NB4 (cell line): ENCODE measurements at places on chromosomes 2 and 18.

DNA sequence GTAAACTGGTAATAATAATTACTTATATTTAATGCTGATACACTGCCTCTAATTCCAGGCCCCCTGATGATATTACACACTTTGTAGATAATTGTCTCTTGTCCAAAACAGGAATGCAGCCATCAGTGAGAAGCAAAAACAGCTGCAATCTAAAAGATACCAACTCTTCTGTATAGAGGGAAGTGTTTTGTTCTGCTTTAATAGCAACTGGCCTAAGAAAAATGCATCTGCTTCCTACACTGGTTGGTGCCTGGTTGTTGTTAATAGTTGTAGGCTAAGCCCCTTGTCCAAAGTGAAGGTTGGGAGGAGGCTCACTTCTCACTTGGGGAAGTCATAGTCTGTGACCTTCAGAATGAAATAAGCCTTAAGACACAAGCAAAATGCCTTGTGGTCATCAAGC lies 332.0 kb downstream of the ZNF521 start:
- no peak for DNase-seq

GRCh38 chr2:216994353-216994854 lies 134.5 kb upstream of the TNP1 start:
- DNase-seq = no peak

- DNase-seq = peak; percentile 61
Measured at GRCh38 chr2:84022810-84023431, 436.2 kb downstream of the SUCLG1 start.

GRCh38 chr2:100409975-100410647 lies 7.4 kb downstream of the CHST10 start:
- DNase-seq = no peak

GRCh38 chr2:177076636-177077179 lies 135.9 kb upstream of the HNRNPA3 start:
- DNase-seq = no peak

- peak; percentile 38 for DNase-seq
Measured at GRCh38 chr2:223837287-223838061, at the start of gene AP1S3. AP1S3 (minus strand) TSS chr2:223837582; CDS start chr2:223837450, 132 bp downstream.

GRCh38 chr2:98515250-98515991 lies 70.8 kb downstream of the INPP4A start:
- peak; percentile 62 for DNase-seq

- no peak for DNase-seq
Measured at GRCh38 chr2:108564510-108564909, 30.2 kb downstream of the LIMS1 start.

GRCh38 chr2:238818561-238818960 lies 29.3 kb upstream of the TWIST2 start:
- no peak for DNase-seq

DNA sequence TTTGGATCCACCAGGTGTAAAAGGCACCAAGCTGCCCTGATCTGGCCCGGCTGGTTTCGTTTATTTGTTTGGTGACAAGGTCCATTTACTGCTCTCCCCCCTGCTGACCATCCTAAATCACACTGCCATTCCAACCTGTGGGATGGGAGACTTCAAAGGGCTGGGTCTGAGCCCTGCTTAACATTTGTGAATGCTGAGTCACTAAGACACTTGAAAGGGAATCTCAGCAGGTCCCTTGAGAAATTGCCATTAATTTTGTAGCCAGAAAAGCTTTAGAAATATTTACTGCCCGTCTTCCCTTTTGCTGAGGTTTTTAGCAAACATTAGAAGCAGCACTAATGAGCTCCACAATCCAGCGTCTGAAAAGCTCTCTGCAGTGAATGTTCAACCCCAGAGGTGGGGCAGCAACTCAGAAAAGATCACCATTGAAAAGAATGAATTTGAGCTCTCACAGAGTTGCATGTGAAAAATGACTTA lies 133.8 kb downstream of the ARL4C start:
- DNase-seq = no peak

- no peak for DNase-seq
Measured at GRCh38 chr2:5437375-5437774, 254.8 kb upstream of the SOX11 start.

DNA sequence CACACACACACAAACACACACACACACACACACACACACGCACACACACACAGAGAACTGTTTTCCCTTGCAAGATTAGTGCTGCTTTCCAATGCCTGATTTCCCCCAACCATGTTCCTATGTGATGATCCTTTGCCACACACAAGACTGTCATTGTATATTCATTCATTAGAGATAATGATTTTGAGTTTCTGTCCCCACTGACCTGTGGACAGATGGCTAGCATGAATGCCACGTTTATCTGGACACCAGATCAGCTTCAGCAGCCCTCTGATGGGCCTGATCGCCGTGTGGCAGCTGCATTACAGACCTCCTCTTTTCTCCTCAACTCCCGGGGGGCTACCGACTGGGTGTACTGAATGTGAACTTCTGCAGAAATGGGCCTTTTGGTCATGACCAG lies 353.0 kb downstream of the MYCN start:
- DNase-seq = no peak

DNA sequence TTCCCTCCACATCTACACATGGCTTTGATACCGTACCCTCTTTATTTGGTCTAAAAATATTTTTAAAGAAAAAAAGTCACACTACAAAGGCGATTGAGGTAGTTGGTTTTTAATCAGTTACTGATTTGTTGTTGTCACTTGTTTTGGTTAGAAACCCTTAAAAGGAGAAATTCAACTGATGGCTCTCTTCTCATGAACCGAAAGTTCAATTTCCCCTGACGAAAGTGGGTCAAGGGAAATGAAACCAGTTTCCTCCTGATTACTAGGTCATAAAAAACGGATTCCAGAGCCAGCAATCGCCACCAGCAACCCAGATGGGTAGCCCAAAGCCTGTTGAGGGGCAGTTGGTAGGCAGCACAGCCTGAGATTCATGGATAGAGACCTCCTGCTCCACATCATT lies 63.2 kb downstream of the DLGAP1 start:
- no peak for DNase-seq

GRCh38 chr2:107529146-107529545 lies 297.5 kb upstream of the RGPD4 start:
- no peak for DNase-seq

DNA sequence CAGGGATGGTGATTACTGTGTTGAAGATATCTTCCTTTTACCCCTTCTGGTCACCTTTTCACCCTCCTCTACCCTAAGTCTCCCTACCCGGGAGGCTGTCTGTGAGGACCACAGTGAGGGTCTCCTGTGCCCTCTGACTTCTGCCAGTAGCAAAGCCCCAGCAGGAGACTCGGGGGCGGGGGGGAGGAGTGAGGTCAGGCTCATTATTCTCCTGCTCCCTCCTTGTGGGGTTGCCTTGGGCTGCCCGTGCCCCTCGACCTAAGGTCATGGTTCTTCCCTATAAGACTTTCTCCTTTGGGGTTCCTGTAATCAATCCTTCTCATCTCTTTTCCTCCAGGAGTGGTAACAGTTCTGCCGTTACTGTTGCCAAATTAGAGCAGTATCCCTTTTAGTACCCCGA lies 65.5 kb downstream of the GREB1L start:
- no peak for DNase-seq

DNA sequence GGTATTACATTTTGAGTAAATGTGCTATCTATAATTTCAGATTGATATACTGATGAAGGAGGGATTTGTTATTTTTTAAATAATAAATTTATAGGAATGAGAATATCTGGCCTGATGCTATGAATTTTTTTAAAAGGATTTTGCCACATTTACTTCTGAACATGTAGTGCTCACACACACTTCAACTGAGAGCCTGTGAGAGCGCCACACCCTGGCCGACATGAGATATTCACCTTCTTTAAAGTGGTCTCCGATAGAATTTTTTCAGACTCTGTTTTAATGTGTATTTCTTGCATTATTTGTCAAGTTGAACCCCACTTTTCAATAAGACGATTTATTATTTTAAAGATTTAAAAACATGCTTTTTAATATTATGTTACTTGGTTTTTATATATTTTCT lies 813.3 kb downstream of the DCC start:
- peak; percentile 42 for DNase-seq

- DNase-seq = no peak
Measured at GRCh38 chr2:239586651-239587310, 186.0 kb upstream of the HDAC4 start.

- DNase-seq = no peak
Measured at GRCh38 chr2:27776097-27776496, 4.6 kb downstream of the MRPL33 start.

DNA sequence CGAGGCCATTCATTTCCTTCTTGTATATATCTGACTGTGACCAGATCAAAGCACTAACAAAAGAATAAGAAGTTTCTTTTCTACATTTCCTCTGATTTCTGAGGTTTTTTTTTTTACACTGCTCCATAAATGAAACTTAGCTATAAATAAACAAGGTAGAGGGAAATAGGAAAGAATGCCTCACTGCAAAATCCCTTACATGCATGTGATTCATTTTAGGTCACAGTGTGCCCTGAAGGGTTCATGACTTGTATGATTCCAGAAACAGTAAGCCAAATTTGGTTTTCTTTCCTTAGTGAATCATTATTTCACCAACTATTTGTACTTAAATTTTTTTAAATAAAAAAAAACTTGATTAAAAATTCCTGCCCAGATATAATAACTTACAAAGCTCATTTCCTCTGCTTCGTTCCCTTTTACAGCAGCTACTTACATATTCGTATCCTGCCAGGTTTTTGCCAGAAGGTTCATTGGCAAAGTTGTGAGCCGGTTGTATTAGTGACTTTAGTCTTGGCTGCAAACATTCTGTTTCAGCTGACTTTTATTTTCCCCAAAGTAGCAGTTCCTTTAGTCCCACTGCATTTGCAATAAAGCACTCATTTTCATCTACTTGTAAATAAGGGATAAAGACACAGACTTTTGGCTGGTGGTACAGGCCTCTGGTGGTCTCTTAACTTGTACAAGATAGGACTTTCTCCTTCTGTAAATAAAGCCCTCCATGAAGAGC lies 58.6 kb downstream of the LRP2 start:
- DNase-seq = no peak

GRCh38 chr2:66897181-66897580 lies 462.3 kb downstream of the MEIS1 start:
- no peak for DNase-seq

DNA sequence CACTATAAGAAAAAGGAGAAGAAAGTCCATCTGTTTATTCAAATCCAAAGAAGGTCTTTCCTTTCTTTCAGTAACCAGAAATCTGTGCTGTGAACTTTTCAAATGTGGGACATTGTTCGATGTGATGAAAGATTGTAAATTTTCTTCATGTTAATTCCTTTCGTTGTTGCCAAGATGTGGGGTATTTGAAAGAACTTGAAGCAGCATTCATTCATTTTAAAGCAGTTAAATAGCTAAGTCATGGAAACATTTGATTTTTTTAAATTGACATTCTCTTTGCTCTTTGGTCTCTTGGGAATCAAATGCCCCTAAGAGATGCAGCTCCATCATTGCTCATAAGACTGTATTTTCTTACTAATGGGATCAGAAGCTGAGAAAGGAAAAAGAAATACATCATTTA lies 93.7 kb upstream of the EHBP1 start:
- no peak for DNase-seq

- DNase-seq = no peak
Measured at GRCh38 chr2:134375935-134376334, 122.1 kb downstream of the MGAT5 start.

DNA sequence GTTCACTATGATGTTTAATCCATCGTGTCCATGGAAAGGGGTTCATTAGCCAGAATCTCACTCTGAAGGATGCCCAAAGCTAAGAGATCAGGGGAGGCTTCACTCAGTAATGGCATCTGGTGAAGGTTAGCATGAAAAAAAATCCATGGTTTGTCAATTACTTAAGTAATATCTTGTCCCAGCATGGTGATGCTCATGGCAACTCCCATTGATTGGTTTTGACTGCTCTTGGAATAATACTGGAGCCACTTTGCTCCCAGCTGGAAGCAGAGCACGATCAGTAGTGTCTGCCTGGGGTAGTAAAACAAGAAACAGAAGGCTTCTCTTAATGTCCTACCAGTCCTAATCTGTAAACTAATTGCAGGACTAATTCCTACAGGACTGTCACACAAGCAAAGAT lies 799.4 kb downstream of the CNTNAP5 start:
- DNase-seq = no peak

- no peak for DNase-seq
Measured at GRCh38 chr2:15860760-15861159, 79.6 kb upstream of the MYCN start.

GRCh38 chr18:11676386-11676785 lies 12.7 kb upstream of the GNAL start:
- no peak for DNase-seq

- DNase-seq = no peak
Measured at GRCh38 chr2:118222273-118222594, 134.0 kb downstream of the INSIG2 start.

DNA sequence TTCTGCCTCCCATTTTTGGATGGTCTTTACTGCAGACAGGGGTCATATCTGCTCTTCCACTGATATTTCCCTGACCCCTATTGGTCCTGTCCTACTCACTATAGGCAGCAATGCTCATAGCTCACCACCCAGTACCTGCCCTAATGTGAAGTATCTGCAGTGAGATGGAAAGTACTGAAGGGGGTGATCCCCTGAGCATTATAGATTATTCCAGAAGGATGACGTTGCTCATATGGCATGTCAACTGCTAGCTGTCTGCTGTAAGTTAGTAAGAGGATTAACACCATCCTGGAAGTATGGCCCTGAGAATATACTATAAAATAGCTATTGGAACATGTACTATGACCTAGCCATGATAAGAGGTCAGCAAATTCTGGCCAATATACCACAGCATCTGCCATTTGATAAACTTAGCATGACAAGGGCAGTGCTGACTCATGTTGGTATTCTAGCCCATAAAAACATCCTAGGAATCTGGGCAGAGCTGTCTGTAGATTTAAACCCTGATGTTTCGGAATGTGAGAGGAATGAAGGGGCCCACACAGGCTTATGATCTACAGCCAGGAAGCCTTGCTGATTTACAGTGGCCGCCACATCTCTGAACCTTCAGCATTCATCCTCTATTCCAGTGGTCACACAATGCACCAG lies 451.4 kb downstream of the TNS1 start:
- no peak for DNase-seq

DNA sequence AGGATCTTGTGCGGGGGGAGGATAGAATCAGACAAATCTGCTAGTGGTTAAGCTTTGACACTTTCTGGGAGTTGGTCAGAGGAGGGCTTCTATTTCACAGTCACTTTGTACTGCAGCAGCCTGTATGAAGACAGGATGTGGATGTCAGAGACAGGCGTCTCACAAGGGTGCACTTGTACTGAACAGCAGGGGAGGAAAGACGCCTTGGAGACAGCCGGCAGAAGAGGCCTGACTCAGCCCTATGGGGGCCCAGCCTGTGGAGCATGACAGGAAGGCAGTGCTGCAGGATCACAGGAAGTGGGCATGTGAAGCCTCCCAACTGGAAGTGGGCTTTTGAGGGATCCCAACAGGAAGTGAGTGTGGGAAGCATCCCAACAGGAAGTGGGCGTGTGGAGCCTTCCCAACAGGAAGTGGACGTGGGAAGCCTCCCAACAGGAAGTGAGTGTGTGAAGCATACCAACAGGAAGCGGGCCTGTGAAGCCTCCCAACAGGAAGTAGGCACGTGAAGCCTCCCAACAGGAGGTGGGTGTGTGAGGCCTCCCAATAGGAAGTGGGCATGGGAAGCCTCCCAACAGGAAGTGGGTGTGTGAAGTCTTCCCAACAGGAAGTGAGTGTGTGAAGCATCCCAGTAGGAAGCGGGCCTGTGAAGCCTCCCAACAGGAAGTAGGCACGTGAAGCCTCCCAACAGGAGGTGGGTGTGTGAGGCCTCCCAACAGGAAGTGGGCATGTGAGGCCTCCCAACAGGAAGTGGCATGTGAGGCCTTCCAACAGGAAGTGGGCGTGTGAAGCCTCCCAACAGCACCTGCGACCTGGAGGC lies 212.3 kb downstream of the SNTG2 start:
- DNase-seq = peak; percentile 42

GRCh38 chr2:24821433-24821891 lies 28.2 kb downstream of the CENPO start:
- no peak for DNase-seq
